ENCODE measurements at places on chromosomes 12 and 14.
A peak's percentile ranks its signal among the peaks of the same experiment; 100 is the strongest.

DNA sequence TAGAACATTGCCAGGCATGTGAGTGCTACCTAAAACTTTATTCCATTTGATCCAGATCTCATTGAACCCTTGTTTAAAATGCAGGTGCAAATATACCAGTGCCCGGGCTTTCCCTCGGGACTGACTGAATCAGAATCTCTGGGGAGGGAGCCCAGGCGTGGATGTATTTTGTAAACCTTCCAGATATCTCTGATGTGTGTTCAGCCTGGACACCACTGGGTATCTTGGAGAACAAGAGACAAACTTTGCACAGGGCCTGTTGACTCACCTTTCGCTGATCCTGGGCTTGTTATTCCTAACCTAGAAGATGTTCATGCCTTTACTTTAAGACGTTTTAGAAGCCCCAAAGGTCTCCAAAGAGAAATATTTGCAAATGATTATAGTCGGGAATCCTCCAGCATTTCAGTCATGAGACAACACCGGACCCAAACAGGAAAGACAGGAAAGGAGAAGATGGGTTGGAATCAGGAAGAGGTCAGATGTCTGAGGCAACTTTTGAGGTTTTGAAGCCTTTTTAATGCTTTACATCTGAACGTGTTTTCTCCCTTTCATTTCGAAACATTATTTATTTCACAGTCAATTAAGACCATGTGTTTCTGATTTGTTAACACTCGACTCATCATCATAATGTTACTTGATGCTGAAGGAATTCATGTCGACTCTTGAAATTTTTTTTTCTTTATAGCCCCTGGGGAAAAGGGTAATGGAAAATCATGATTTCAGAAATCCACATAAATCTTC, 118.6 kb downstream of the PLXNC1 start:
- DNase-seq, result no peak

- DNase-seq, result no peak
Measured at GRCh38 chr14:60189923-60190840, 25.0 kb upstream of the DHRS7 start.

DNA sequence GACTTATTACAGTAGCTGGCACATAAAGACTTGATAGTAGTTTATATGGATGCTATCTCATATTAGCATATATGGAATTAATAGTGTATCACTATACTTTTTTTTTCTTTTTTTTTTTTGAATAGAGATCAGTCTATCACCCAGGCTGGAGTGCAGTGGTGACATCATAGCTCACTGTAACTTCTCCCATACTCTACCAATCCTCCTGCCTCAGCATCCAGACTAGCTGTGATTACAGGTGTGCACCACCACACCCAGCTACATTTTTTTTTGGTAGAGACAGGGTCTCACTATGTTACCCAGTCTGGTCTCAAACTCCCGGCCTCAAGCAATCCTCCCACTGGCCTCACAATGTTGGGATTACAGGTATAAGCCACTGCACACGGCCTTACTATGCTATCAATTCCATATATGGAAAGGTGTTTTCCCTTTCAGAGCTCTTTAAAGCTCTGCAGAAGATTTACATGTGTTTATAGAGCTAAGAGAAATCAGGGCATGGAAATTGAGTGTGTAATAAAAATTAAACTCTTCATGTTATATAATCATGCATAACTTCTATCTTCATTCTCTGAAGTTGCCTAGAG, 1.8 kb upstream of the TBK1 start:
- no peak for DNase-seq

GRCh38 chr14:104698688-104699425, 9.4 kb downstream of the INF2 start:
- DNase-seq, result no peak

- no peak for DNase-seq
Measured at GRCh38 chr12:86193931-86194330, 62.3 kb downstream of the MGAT4C start.

DNA sequence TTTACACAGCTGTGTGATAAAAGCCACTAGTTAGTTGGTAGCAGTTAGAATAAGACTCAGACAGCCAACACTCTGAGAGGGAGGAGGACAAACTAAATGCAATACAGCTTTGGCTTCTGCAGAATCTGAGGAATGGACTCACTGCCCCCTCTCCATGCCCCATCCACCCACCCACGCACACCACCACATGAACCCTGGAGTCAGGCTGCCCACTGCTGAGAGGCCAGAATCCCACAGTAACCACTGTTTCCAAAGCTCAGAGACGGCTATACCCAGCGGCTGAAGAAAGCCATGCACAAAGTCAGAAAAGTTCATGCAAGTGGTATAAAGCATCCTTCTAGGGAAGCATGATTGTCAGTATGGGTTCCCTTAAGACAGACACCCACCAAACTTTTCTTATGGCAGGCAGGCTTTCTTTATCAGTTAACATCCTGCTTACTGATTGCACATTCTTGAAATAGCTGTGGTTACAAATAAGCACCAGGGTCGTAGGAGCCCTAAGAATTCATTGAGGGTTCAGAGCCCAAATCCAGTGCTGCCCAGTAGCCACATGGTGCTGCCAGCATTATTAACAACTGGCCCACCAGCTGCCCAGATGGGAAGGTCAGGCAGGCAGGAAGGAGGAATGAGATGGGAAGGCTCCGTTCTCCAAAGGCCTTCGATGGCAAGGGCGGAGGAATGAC, 61.5 kb downstream of the NT5DC3 start:
- no peak for DNase-seq

DNA sequence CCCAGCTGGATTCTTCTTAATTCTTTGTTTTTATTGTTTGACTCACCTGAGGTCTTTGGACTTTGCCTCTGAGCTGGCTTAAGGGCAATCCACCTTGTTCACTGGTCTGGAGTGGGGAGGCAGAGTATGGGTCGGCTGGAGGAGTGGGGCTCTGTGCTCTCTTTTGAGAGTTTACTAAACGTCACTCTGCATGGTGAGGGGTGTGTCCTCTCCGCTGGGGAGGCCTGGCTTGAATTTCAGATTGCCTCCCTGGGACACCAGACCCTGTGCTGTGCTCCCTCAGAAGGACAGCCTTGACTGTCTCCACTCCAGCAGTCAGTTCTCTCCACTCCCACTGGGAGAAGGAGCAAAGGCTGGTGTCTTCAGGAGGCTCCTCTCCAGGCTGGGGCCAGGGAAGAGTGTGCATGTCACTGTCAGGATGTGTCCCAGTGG, 1.9 kb upstream of the MTA1 start:
- no peak for DNase-seq

- no peak for DNase-seq
Measured at GRCh38 chr12:31797230-31797872, 68.5 kb upstream of the AMN1 start.

GRCh38 chr12:93085383-93086287, 156.5 kb upstream of the EEA1 start:
- no peak for DNase-seq

GRCh38 chr12:26196421-26196716, 996 bp downstream of the SSPN start:
- no peak for DNase-seq

DNA sequence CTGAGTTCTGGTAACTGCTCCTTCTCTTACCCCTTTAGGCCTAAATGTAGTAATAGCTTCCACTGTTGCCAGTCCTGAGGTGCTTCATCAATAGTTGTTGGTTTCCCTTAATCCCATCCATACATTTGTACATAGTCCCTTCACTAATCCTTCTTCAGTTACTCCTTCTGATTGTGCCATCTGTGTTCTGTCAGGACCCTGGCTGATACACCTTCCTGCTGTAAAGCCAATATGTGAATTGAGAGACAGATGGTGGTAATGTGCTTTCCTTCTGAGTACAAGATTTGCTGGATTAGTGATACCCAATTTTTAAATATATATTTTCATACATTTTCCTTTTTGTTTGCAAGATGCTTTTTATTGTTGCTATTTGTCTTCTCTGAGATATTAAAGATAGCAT, 66.4 kb downstream of the OTOGL start:
- DNase-seq, result no peak

DNA sequence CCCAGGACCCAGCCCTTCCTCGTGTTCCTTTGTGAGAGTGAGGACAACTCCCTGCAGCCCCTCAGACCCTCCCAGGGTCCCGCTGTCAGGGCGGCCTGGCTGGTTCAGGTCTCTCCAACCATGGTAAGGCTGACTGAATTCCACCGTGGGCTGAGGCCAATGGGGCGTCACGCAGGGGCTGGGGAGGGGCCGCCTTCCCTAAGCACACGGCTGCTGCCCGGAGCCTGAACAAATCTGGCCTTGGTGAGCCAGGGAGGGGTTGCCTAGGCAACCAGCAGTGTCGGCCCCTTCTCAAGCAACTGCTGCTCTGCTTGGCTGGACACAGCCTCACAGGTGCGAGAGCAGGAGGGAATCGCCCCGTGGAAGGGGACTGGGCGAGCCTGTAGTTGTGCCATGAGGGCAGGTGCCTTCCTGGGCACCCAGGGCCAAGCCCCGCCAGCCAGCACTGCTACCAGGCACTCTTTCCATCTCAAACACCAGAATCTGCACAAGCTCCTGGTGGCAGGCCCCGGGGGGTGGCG, 37.0 kb upstream of the GALNT9 start:
- DNase-seq, result no peak

DNA sequence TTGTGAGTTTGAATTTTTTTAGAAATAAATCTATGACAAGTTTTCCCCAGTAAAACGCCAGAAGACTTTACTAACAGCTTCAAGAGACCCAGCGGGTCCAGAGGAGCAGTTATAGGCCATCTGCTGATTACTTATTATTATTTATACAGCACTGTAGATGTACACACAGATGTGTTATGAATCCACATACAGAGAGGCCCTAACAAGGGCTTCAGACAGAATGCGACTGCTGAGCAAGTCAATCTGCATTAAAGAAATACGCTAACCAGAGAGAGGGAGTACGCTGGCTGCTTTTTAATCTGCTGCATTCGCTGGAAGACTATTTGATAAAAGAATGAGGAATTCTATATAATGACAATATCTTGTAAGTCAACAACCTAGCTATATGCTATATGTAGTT, 32.5 kb downstream of the ATF7 start:
- DNase-seq, result no peak

GRCh38 chr12:6584293-6584692, 16.2 kb upstream of the NOP2 start:
- DNase-seq, result no peak

DNA sequence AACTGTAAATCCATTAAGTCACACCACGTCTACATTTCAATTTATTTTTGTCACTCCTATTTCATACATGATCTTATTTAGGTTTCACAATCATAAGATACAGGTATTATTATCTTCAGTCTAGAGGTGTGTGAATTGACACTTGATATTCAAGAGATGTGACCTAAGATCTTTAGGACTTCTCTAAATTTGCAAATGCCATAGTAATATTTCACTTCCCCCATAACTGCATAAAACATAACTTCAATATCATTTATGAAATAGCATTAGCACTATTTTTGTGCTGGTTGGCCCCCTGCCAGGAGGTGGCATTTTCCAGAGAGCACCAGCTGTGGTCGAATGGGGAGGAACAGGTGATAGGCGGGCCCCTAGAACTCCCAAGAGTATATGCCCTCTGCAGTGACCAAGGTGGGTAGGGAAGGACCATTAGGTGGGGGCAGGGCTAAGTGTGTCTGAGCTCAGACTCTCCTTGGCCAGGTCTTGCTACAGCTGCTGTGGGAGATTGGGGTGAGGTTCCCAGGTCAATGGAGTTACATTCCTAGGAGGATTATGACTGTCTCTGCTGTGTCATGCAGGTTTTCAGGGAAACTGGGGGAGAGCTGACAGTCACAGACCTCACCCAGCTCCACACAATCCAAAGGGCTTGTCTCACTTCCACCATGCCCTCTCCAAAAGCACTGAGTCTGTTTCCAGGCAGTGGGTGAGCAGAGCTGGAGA, 49.2 kb upstream of the ERGIC2 start:
- DNase-seq, result no peak

GRCh38 chr14:104350463-104351185, 212.2 kb downstream of the KIF26A start:
- no peak for DNase-seq

DNA sequence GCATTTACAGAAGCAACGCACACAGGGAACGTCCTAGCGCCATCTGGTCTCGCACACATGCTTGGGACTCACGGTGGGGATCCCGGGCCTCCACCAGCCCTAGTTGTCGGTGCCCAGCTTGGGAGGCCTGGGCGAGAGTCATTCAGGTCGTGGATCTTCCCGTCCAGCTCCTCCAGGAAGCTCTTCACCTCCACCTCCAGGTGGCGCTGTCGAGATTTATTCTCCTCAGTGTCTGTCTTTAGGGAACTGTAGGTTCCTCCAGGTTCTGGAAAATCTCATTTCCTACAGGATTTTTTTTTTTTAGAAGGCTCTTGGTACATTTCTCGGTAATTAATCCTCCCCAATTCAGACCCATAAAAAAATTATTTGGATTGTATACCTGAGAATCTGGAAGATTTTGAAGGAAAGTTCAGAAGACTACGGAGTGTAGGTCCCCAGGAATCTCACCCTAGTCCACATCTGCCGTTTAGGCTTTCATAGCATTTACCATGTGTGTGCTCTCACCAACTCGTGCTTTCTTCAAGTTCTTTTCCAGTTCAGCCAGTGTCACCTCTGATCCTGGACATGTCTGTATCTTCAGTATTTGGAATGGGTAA, 910.0 kb downstream of the TMEM121 start:
- DNase-seq, result peak; percentile 65

- no peak for DNase-seq
Measured at GRCh38 chr14:69133206-69134125, 19.5 kb downstream of the DCAF5 start.

DNA sequence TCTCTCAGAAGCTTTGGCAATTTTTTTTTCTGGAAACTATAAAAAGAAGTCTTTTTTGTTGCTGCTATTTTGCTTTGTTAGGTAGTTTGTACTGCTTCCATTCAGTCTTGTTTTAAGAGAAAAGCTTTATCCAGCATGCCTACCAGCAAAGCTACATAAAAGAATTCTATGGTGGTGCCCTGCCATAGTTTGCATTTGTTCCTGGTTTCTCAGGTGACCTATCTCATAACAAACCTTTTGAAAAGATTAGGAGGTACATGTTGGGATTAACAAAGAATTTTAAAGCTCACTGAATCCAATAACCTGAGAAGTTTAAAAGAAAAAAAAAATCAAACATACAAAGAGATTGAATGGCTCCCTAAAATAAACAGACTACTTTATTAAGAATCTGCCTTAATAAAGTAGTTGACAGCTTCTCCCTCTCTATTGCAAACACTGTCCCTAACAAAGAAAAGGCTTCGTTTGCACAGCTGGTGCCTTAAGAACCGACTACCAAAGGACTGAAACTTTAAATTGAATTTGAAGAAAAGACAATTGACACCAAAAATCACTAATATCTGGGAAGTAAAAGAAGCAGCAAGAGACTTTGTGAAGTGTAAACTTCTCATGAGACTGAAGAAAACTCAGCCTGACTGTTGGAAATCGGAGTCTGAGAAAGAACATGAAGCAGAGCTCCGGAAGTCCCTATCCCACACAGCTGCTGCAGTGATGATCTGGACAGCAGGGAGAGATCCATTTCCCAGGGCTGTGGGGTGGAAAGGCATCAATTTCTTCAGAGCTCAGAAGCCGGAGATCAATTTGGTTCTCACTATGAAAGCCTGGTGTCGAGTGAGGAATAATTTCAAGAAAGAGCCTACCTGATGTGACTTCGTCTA, 102.7 kb upstream of the PLEKHA5 start:
- no peak for DNase-seq

- DNase-seq, result no peak
Measured at GRCh38 chr12:24034160-24034559, 84.7 kb upstream of the SOX5 start.

Measured in activated CD4-positive, alpha-beta T cell treated with anti-CD3 and anti-CD28 coated beads, Interleukin-2, amount 50 U/mL, for 24 hours (primary cell).